ENCODE measurements at places on chromosomes 11 and 22.

- no peak for DNase-seq
Observed at GRCh38 chr11:34256626-34257025, 101.2 kb downstream of the ABTB2 start.

DNA sequence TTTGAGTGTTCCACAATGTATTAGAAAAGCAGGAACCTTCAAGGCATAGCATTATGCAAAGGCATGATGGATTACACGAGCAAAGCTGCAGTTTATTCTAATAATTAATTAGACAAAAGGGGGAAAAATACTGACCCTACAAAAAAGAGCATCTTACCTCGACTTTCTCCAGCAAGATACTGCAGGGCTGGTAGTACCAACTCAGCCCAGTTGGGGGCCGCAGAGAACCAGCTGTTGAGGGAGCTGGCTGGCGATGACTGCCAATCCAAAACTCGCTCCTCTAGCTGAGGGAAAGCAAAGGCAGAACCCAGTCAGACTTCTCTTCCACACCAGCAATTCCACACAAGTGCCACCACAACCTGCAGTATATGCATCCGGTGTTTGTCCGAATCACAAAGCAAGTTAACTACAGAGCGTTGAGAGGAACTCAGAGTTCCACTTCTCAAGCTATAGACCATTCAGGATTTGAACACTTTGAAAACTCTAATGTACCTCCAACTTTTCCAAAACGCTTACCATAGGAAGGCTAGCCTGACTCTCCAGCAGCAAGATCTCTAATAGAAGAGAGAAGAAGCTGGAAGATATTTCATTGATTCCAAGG, 13.7 kb downstream of the NFRKB start:
- DNase-seq: no peak

- DNase-seq: no peak
Observed at GRCh38 chr11:125995313-125995712, 49.5 kb downstream of the VSIG10L2 start.

DNA sequence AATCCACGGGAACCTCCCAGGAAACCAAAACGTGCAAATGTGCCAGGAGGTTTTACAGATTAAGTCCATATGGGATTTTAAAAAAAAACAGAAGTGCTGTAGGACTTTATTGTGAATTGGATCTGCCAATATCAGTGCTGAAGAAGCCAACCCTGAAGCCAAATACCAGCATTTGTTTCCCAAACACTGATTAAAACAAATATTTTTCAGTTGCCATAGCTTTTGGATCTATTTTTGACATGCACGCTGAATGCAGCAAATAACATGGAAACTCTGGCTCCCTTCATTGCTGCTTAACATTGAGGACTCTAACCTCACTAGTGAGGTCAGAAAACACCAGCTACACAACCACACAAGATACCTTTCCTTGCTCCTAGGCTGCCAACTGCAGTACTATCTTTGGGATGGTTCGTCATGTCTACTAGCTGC, 28.4 kb upstream of the SIK2 start:
- DNase-seq: no peak

- peak; percentile 12 for DNase-seq
Observed at GRCh38 chr11:18527512-18527911, 770 bp upstream of the TSG101 start.

DNA sequence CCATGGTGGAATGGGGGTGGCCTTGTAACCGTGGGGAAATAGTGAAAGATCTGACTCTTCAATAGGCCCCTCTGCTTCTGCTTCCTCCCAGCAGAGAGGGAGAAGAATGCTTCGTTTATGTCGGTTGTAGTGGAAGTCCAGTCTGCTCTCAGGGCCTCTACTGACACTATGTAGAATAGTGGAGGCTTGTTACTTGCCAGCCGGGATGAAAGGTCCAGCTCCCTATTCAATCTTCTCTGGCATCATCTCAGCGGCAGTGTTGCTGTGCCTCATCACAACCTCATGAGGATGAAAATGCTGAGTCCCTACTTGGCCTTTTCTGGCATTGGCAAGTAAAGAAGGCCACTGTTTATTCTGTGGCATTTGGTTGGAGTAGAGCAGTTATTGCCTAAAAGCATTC, 820.9 kb upstream of the TENM4 start:
- no peak for DNase-seq

GRCh38 chr22:27247701-27248434, 553.7 kb downstream of the MN1 start:
- no peak for DNase-seq

DNA sequence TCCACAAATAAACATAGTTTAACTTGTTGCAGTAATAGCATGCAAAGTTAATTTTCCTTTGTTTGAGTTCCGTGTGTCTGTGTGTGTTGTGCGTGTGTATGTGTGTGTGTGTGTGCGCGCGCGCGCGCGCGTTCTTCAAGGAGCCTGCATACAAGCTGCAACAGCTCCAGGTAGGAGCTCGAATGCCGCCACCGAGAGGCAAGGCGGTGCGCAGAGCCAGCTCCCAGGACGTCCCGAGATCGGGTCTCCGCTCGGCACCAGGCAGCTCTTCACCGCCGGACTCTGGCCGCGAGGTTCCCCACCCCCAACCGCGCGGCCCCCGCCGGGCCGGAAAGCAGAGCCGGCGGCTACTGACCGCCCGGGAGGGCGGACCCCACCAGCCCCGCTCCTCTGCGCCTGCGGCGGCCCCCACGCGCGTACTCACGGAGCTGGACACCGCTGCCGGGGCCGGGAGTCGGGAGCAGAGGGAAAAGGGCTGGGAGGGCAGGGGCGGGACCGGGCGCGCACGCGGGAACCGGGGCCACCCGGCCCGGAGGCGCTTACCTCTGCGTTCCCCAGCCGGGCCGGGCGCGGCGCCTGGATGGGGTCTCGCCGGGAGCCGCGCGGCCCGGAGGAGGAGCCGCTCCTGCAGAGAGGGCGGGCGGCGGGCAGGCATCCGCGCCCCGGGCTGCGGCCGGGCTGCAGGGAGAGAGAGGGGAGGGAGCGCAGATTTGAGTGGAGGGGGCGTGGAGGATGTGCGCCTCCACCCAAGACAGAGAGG, 40.4 kb upstream of the AKIP1 start:
- DNase-seq: no peak

DNA sequence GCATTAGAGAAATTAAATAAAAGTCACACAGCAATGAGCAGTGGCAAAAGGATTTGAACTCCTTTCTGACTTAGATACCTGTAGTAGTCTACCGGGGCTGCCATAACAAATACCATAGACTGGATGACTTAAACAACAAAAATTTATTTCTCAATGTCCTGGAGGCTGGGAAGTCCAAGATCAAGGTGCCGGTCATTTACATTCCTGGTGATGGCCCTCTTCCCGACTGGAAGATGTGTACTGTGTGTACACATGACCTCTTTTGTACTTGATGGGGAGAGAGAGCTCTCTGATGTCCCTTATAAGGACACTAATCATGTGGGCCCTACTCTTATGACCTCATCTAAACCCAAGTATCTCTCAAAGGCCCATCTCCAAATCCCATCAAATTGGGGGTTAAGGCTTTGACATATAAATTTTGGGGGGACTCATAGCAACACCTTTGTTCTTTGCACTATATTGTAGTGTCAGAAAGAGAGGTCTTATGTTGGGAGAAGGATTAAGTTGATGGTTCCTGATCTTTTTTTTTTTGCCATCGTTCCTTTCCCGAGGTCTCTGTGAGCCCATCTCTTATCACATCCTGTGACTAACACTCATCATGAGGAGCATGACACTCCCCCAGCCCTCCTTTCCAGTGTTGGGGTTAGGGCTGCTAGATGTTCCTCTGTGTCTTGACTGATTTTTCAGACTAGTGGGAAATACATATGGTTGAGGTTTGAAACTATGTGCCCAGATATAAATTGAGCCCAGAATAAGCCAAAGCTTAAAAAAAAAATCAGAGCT, 104.3 kb downstream of the TRAF6 start:
- DNase-seq: no peak

GRCh38 chr11:118846181-118846935, 37.3 kb upstream of the CXCR5 start:
- DNase-seq: no peak

DNA sequence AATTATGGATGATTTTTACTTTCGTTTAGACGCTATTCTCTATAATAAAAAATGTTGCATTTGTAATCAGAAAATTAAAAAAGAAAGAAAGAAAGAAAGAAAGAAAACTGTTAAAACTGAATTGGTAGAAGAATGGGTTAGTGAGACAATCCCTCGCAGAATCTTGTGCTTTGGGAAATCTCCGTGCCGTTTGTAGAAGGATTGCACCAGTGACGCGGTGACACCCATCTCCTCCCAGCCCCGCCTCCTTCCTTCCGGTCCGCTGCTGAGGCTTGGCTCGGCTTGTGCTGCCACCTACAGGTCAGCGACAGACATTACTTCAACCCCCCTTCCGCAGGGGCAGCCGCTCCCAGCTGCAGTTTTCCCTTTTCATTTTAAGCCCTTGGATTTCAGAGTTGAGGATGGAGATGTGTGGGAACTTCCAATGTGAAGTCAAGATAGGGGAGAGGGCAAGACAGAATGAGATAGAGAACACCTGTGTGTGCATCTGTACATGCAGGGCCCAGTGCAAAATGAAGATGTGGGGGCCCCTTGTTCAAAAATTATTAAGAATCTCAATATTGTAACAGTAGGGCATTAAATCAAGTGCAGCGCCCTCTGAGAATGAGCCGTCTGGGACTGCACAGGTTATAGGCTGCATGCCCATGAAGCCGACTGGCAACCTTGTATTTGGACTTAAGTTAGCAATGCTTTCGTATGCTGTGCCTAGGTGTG, 41.1 kb downstream of the TST start:
- DNase-seq: peak; percentile 76

DNA sequence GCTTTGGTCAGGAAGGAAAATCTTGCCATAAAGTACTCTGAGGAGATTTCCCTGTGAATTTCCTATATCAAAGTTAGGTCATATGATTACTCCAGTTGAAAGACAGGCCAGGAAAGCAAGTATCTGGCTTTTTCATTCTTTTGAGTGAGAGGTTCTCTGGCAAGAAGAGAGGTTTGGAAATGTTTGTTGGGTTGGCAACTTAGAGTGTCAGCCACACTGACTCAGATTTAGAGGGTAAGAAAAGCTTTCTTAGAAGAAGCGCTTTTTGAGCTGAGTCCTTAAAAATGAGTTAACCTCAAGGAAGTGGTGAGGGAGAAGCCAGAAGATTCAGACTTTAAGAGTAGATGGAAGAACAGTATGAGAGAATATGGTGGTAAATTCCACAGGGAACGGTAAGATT, 86.1 kb upstream of the BDNF start:
- DNase-seq: no peak

DNA sequence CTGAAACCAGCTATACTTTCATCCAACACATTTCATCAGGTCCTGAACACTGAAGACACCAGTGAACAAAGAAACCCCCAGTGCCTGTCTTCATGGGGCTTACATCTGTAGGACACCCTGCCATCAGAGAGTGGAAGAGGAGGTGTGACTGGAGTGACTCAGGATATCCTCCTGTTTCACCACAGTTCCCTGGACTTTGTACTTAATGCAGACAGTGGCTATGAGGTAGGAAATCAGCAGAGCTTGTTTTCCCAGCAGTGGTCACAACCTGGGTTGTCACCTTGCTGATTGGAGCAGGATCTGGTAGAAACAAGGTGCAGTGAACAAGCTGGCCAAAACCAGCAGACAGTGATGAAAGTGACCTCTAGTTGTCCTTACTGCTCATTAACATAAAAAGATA, 128.8 kb downstream of the KIRREL3 start:
- no peak for DNase-seq

DNA sequence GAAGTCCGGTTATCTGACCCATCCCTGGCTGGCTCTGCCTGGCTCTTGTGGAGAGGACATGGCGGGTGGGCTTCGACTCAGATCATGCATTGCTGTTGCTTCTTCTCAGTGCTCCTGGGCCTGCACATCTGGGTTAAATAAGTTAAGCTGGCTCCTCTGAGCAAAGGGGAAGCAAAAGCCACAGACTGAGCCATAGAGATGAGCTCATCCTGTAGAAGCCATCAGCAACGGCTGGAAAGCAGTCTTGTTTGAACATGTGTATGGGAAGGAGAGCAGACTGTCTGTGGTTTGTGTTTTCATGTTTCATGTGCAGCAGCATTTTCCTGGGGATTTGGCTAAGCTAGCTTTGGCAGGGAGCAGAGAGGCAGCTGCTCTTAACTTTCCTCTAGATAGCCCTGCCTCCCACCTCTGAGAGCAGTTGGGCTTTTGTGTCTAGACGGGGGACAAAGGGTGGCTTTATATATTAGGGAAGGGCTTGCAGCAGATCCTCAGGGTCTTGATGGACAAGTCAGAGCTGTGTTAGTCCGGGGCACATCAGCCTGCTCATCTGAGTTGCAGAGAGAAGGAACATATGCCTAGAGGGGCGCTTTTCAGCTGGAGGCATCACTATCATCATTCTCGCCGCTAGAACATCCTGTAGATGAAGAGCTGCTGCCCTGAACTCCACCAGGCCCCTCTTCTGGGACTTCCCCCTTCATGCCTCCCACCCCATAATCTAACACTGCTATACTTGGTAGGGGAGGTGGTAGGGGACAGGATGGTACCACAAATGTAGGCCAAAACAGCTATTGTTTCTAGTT, 14.9 kb downstream of the DCPS start:
- DNase-seq: peak; percentile 85

GRCh38 chr11:2750101-2750681, 50.4 kb upstream of the KCNQ1OT1 start:
- no peak for DNase-seq
